Activated naive CD4-positive, alpha-beta T cell treated with Interleukin-2 at 50 U/mL for 16 hours (primary cell): ENCODE measurements at places on chromosomes 5 and 9.
A peak's percentile ranks its signal among the peaks of the same experiment; 100 is the strongest.

DNA sequence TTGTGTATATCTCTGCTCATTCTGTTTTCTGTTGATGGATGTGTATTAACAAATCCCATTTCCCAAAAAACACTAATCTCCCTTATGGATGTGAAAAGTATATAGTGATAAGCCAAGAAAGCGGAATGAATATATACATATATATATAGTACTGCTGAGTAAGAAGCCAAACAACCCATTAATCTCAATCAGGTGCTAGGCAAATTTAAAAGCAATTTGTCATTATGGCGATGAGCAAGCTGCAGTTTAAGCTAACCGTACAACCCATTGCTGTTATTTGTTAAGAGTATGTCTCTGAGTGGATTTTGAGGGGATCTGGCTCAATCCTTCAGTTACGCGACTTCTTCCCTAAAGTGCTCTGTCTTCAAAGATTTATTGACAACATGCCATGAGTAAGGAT is 640.4 kb upstream of the ARRDC3 start:
- DNase-seq: no peak

GRCh38 chr5:180201051-180201987 is 7.7 kb downstream of the RASGEF1C start:
- no peak for DNase-seq

DNA sequence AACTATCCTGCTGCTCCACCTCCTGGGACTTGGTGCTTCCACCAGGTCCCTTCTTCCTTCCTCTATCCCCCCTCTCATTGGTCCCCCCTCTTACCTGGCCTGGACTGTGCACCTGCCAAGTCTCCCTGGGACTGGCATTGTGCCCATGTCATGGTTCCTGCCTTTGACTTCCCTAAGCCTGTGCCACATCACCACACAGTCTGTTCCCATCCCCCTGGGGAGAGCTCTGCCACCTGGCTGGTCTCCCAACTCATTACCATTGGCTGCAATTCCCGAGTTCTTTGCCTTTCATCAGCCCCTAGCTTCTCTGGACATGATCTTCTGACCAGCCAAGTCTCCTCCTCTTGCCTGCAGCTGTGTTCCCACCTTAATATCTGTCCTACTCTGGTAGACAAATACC is 180.3 kb downstream of the SREK1 start:
- no peak for DNase-seq

- DNase-seq: no peak
These were observed 158.9 kb upstream of the PHYKPL start for GRCh38 chr5:178391480-178391879.

GRCh38 chr9:134026581-134026980 is 1.3 kb downstream of the BRD3OS start:
- DNase-seq: no peak

GRCh38 chr9:102986425-102986824 is 8.7 kb upstream of the CYLC2 start:
- DNase-seq: no peak

DNA sequence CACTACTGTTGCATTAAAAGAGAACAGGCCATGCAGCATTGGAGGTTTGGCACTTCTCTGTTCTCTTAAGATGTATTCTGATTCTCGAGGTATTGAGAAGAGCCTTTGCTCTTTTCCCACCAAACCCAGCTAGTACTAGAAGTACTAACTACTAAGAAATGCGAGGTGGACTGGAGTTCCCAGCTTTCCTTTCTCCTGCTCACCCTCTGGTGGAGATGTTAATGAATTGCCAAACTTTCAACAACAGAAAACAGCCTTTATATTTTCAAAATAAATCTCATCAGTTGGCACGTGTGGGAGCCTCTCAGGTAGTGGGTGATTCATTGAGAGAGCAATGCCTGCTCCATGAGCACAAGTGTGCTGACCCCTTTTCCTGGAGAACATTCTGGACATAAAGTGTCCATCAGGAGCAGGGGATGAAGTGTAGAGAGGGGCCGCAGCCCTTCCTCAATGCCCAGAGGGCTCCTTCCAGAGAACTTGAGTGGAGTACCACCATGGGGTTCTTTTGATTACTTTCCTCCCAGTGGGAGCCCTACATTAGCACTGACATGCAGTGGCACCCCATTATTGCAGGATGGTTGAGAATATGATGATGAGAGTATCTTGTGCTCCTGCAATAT is 45.7 kb downstream of the TMEM174 start:
- DNase-seq: no peak

GRCh38 chr5:72598401-72599064 is 91.3 kb upstream of the ZNF366 start:
- DNase-seq: no peak

GRCh38 chr9:20480249-20480648 is 142.1 kb downstream of the MLLT3 start:
- no peak for DNase-seq

- no peak for DNase-seq
These were observed 3.6 kb downstream of the SVEP1 start for GRCh38 chr9:110575945-110576344.

DNA sequence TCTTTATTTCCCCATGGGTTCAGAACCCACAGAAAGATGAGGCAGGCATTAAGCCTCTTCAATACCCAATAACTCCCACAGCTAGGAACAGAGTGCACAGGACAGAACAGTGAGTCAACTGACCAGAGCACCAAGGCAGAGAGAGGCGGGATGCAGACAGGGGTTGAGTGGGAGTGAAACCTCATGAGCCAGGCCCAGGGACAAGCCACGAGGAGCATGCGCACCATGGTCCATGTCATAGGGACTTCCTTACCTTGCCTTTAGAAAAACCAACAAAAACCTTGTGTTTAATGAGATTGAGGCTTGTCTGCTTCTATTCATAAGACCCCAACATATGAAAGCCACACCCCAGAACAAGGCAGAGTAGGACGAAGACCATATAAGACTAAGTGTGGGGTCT is 330.6 kb downstream of the DEPDC1B start:
- no peak for DNase-seq

- DNase-seq: no peak
These were observed 123.1 kb upstream of the ZNF608 start for GRCh38 chr5:124869426-124870033.

- DNase-seq: no peak
These were observed 99.2 kb downstream of the IRX1 start for GRCh38 chr5:3694819-3695218.

DNA sequence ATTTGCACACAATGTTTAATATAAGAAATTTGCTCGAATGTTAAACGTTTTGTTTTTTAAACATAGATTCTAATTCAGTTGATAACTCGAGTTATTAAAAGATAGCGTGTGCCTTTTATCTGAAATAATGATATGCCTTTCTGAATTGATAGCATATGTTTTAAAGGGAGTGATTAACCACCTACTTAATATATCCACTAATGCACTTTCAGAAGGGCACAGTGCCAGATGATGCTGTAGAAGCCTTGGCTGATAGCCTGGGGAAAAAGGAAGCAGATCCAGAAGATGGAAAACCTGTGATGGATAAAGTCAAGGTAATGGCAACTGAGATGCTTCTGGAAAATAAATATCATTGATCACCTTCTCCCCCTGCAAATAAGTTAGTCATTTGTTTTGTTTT is 53.9 kb downstream of the ERAP1 start:
- no peak for DNase-seq

DNA sequence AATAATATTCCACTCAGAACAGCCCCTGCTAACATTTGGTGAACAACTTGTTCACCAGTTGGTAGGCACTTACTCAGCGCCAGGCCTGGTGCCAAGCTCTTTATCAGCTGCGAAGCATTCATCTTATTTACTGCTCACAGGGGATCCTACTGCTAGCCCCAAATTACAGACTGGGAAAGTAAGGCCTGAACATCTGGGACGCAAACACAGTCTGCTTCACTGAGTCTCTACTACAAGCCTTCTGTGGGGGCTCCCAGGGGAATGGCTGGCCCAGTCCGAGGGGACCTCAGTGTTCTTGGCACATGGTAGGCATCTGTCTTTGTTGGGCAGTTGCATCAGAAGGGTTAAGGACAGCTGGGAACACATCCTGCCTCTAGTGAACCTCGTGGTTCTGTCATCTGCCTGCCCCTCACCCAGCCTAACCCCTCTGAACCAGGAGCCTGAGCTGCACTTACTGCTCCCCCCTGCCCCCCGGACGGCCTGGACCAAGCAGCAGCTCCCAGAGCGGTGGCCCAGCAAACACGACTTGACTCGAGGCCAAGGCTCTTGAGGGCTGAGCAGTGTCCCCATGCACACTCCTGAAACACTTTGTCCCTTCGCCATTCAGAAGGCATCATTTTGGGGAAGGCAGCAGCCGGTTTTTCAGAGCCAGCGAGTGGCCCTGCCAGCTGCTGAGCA is at the start of gene PHYHD1:
PHYHD1 (plus strand) TSS at position 602 of the 678 bp plus-strand sequence. CDS start 1,342 bp downstream, outside the sequence.
- DNase-seq: no peak

- DNase-seq: peak; percentile 77
These were observed 15.8 kb downstream of the EXOC3 start for GRCh38 chr5:458547-459353.

DNA sequence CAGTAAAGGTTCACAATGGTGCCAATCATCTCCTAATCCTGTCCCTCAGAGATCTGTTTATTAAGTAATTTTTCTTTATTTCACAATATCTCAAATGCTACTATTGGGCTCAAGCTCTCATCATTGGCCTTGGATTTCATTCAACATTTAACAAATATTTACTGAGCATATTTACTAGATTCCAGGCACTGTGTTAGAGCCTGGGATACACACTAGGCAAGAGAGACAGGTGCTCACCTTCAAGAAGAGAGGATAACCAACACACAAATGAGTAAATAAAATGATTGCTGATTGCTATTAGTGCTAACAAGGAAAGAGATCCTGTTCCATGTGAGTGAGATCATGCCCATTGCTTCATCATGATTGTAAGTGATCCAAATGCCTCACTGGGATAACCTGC is 27.4 kb downstream of the PPP2R2B start:
- no peak for DNase-seq

- DNase-seq: no peak
These were observed 124.4 kb upstream of the GPR151 start for GRCh38 chr5:146640285-146640896.

DNA sequence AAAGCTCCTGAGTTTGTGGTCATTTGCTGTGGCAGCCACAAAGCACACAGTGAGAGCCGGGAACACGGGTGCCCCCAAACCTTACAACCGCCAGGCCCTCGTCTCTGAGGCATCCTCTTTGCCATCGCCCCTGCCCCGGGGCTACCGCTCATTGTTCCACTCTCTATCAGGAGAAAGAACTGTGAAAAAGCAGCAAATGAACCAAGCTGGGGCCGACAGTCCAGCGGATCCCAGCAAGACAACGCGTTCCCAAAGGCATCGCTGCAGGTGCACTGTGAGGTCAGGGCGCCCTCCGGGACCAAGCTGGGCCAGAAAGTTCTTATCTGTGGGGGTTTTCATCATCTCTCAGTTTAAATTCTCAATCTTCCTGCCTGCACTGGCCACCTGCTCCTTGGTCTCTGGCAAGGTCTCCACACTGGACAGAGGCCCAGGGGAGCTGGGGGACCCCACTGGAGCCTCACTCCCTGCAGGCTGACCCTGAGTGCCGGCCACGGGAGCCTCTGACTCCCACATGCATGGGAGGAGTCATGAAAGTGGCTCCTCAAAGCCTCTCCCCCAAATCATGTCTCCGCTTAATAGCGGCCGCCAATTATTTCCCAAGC is 32.1 kb downstream of the VAV2 start:
- no peak for DNase-seq

DNA sequence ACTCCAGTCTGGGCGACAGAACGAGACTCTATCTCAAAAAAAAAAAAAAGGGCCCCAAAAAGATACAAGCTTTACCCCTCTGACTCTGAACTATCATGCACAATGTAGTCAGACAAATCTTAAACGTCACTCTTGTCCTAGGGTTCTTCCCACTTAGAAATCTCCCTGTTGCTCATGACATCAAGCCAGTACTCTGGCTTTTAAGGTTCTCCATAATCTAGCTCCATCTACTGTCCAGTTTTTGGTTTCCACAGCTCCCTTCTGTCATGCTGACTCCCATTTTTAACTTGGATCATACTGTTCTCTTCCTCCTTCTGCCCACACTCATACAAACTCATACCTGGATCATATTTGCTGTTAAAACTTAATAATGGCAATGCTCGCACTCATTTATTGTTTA is 156.7 kb upstream of the TLX3 start:
- DNase-seq: no peak

- no peak for DNase-seq
These were observed 2.1 kb downstream of the ANXA1 start for GRCh38 chr9:73153793-73154227.

- no peak for DNase-seq
These were observed 110.0 kb downstream of the PAX5 start for GRCh38 chr9:36924071-36924470.

GRCh38 chr9:81602887-81603680 is 86.3 kb downstream of the TLE1 start:
- no peak for DNase-seq

DNA sequence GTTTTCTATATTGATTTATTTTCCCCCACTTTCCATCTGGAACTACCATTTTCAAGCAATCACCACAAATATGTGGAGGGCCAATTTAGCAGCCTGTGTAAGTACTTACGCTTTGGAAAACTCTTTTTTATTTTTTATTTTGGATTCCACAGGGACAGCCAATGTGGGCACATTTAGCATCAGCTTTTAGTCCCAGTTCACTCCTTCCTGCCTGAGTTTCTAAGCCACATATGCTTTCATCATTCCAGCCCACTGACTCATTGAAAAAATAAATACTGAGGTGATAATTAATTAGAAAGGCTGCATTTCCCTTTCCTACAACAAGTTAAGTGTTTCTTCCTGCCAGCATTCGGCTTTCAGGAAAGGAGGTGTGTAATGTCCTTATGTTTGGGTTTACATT is 76.8 kb downstream of the TMEM167A start:
- no peak for DNase-seq

GRCh38 chr9:6843742-6844141 is 86.0 kb downstream of the KDM4C start:
- DNase-seq: no peak

- DNase-seq: no peak
These were observed 865.0 kb upstream of the ACO1 start for GRCh38 chr9:31519424-31519823.

DNA sequence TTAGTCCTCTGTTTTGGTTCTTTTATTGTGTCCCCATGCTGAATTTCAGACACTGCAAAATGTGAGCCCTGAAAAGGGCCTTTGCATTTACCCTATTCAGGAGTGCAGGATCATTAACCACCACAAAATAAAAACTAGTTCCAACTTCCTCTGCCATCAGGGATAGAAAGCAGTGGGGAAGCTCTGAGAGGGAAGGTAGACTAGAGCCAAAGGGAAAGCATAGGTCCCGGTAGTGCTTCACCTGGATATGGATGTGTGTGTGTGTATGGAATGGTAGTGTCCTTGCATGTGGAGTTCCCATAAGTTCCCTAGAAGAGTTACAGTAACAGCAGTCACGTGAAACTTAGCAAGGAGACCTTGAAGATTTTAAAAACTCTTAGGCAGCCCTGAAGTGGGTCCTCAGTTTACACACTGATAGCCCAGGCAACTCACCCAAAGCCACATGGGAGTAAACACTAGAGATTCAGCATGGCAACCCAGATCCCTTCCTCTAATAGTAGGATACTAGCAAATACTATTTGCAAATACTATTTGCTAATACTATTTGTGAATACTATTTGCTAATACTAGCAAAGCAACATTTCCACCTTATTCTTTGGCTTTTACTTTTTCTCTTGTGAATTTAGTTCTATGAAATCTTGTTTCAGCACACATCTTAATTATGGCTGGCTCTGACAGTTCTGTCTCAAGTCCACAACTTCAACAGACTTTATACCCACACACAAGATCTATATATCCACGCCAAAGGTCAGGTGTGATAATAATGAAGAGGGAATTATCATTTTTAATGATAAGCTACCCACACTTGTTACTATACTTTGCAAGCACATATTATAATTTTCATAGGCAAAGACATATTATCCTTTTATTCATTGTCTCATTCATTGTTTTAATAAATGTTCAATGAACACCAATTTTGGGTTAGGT is 70.4 kb upstream of the IFNE start:
- no peak for DNase-seq

GRCh38 chr5:141567513-141568117 is 51.2 kb downstream of the DIAPH1 start:
- no peak for DNase-seq
